ENCODE measurements at places on chromosomes 5 and 9.

GRCh38 chr5:77117161-77117560 lies 30.1 kb upstream of the ZBED3 start:
- peak; percentile 8 for DNase-seq

DNA sequence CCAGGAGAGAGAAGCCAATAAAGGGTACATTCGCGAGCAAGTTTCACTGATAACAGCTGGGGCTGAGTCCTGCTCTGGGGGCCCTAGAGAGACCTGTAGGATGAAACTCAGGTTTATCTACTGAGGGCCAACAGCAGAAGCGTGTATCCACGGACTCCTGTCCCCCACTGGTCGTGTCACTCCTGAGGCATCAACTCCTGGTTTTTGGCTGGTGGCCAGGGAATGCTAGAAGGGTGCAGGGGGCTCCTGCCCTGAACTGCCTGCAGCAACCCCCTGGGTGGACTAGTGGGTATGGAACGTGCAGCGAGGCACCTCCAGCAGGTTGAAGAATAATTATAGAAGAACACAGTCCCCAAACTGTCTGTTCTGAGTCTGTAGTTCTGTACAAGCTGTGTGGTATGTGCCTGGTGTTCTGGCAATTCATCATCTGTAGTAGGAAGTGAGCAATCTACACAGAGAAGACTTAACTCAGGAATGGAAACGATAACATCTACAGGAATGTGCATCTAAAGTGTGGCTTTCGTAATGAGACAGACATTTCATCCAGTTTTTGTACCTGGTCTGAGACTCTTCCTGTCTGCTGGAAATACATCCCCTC lies 64.5 kb upstream of the GNA14 start:
- DNase-seq, result no peak

DNA sequence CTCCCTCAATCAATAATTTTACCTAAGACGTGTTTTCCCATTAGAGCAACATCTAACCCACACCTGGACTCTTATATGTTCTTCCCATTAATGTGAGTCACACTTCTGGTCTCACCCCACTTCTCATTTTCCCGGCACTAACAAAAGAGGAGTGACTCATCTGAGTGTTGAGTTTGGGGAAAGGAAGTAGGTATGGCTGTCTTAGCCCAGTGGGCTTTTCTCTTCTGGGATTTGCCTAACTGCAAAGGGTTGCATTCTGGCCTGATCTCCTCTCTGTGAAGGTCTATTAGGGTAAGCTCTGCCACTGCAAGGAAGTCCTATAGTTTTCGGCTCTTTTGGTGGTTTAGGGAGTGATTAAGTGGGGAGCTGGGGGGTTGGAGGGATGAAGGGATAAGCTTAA lies 195.6 kb downstream of the KIAA0825 start:
- no peak for DNase-seq

GRCh38 chr5:98750693-98751092 lies 22.8 kb upstream of the RGMB start:
- no peak for DNase-seq

DNA sequence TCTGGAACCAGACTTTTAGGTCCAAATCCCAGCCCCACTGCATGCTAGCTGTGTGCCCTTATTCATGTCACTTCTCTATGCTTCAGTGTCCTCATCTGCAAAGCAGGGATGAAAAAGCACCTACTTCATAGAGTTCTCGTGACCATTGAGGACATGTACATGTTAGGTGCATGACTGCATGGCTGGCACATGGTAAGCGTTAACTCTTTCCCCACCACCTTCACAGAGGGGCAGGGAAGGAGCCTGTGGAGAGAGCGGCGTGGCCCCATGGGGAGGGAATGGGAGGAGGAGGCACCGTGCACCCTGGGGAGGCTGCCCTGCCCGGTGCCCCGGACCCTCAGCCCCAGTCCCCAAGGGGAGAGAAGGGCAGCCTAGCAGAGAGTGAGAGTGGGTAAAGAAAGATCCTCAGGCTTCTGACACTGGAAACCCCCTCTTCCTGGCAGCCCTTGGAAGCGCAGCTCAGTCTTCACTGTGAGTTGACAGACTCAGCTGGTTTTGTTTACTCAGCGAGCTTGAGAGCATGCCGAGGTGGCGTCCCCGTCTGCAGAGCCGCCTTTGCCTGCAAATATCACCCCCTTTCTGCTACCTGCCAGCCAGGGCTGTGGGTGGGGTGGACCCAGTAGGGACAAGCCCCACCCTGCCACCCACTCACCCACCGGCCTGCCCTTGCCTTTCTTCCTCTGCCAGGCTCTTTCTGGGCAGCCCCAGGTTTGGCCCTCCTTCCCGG lies 10.6 kb upstream of the ANGPTL2 start:
- DNase-seq, result no peak

DNA sequence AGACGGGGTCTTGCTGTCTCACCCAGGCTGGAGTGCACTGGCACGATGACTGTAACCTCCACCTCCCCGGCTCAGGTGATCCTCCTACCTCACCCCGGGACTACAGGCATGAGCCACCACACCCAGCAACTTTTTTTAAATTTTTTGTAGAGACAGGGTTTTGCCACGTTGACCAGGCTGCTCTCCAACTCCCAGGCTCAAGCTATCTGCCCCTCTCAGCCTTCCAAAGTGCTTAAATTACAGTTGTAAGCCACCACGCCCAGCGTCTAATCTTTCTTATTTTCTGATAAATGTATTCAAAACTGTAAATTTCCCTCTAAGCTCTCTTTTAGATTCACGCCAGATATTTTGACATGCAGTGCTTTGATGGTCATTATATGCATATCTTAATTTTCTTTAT lies 10.3 kb downstream of the FRRS1L start:
- DNase-seq, result no peak

DNA sequence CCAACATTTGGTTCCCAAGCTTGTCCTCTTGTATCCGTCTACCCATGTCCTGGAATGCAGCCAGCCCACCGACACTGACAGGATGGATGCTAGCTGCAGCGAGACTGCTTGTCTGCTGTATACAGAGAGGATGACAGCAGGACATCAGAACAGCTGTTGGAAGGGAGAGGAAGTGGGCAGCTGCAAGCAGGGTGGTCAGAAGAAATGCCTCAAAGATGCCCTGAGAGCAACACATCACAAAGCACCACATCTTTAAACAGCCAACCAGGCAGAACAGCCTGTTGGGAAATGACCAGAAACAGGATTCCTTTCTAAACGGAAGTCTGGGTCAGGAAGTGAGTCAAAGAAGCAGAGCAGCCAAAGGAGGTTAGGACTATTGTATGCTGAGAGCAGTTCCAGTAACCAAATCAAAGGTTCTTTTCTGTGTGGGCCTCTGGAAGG lies 219.1 kb downstream of the NDUFS4 start:
- DNase-seq, result no peak

- no peak for DNase-seq
Observed at GRCh38 chr5:17287501-17288155, 70.2 kb downstream of the BASP1 start.

GRCh38 chr5:178476972-178477754 lies 113.0 kb downstream of the COL23A1 start:
- DNase-seq, result peak; percentile 49

- no peak for DNase-seq
Observed at GRCh38 chr5:170388818-170389549, at the start of gene KCNMB1. TSS of gene KCNMB1 (minus strand) at chr5:170389367. CDS start at chr5:170385447, 3,920 bp downstream.

- DNase-seq, result no peak
Observed at GRCh38 chr9:1877951-1878350, 137.2 kb upstream of the SMARCA2 start.

GRCh38 chr9:4495537-4495936 lies 5.3 kb downstream of the SLC1A1 start:
- DNase-seq, result no peak

DNA sequence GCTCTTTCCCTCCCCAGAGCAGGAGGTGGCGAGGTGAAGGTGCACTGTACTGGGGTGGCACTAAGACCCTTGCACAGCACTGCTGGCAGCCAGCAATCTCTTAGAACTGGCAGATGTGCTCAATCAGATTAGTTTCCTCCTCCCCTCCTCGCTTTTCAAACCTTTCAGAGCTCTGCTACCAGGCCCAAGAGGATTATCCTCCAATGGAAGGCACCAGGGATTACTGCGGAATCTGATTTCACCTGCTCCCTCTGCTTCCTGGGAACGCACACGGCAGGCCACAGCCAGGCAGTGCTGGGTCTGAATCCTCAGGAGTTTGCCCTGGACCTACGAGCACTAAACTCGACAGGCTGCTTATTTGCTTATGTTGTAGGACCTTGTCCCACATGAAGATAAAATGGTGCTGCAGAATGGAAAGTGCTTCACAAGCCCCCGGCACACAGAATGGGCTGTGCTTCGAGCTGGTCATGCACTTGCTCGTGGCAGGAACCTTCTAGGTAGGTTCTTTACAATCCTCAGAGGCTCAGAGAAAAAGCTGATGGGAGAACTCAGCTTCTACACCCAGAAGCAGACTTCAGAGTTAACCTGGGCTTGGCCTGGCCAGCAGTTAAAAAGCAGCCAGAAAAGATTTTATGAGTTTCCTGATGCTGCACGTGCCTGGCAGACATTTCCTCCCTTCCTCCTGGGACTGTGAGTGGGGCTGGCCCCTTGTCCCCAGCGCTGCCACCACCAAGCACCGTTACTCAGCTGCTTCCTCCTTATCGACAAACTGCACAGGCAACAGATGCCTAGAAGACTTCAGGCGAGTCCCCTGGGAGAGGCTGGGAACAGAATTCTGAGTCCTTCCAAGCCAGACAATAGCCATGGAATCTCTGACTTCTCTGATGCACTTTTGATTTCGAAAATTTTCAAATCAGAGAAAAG lies 33.1 kb downstream of the FABP6 start:
- no peak for DNase-seq

DNA sequence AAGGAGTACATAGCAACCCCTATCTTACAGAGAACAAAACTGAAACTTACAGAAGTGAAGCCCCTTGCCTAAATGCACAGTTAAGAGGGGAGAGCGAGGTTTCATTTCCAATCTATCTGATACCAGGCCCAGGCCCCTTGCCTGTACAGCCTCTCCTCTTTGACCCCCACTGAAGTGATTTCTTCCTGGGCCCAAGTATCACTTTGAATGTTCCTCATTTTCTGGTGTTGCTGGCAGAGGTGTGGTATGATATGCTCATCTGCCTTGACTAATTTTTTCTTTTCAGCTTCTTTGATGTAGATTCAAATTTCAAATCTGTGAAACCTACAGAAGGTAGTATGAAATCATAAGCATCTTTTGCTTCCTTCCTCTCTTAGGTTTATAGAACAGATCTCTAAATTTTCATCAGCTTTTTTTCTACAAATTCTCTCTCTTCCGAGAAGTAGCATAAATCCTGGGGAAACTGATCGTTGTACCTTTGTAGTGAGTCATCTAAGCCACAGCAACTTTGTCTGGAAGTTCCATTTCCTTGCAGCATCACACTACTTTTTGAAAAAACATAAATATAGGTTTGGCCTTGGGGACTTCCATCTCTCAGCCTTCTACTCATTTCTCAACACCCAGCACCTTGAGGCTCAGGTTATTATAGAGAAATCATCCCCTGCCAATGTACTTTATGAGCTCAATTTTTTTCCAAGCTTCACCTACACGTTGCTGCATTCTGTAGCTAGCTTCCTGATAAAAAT lies 402.4 kb upstream of the PTGER4 start:
- no peak for DNase-seq

- no peak for DNase-seq
Observed at GRCh38 chr5:147448766-147449165, 61.1 kb downstream of the DPYSL3 start.
